ENCODE measurements at places on chromosomes 7 and 10.

DNA sequence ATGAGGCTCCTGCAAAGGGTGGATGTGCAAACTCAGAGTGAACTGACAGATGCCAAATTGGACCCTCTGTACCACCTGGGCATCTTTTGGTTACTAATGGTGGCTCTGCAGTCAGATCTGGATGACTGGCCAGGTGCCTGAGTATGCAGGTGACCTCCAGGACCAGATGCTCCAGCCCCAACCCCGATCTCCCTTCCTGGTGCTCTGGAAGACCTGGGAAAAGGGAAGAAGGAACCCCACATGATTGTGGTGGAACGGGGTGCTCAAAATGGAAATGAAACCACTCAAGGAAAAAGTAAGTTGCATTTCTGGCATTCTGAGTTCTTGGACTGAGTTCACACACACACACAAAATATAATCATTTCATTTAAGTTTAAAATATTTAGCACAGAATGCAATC is 9.8 kb upstream of the AEBP1 start:
- DNase-seq = no peak

GRCh38 chr7:50499092-50499491 is 48.9 kb upstream of the FIGNL1 start:
- DNase-seq = no peak

DNA sequence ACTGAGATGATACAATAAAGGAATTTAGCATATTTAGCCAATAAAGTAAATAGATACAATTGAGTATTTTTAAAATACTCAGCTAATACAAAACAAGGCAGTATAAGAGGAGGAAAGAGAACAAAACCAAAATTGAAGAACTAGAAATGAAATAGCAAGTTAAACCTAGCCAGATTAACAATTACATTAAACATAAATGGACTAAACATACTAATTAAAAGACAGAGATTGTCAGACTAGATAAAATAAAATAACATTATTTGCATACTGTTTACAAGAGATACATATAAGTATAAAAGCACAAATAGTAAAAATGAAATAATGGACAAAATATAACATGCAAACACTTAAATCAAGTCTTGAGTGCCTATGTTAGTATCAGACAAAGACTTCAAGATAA is 517.7 kb upstream of the PHF14 start:
- no peak for DNase-seq

DNA sequence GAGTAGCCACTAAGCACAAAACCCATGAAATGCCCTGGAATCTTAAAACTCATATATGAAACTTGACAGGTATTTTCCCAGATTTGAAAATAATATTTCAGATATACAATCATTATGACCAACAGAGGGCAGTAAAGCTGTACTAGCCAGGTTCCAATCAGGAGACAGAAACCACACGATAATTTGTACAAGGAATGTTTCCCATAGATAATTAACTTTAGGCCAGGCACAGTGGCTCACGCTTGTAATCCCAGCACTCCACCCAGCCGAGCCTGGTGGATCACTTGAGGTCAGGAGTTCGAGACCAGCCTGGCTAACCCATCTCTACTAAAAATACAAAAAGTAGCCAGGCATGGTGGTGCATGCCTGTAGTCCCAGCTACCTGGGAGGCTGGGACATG is 31.0 kb upstream of the NUB1 start:
- DNase-seq = peak; percentile 64

- DNase-seq = no peak
Measured at GRCh38 chr7:84999450-84999849, 187.4 kb downstream of the SEMA3D start.

DNA sequence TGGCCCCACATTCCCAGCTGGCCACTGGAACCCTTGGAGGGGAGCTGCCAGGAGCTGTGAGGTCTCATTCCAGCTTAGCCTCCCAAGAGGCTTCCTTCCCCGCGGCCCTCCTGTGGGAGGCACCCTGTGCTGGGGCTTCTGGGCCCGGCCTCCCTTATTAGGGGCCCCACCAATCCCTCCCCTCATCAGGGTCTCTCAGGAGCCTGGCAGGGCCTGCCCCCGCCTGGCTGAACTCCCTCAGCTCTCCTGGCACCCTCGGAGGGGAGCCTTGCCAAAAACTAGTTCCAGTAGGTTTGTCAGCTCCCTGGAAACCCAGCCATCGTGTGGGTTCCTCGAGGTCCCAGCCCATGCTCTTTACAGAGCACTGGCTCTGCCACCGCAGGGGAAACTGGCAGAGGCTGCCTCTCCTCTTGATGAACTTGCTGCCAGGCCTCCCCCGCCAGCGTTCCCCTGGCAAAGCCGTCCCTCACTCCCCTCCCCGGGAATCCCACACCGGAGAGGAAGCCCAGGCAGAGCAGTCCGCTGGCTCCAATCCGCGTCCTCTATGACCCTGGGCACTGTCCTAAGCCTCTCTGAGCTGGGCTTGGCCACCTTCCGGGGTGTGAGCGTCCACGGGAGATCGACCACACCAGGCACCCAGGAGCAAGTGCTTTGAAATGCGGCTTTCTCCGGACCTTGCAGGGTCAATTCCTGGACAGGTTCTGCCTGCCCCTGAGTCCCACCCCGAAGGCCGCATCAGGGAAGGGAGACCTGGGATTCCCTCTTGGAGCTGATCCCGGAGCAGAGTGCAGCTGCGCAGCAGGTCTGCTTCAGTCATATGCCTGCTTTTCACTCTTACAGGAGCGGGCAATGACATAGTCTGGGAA is 139.8 kb downstream of the ARHGAP22 start:
- no peak for DNase-seq

- DNase-seq = no peak
Measured at GRCh38 chr10:49309691-49310411, 10.9 kb downstream of the C10orf71 start.

GRCh38 chr7:85471307-85471706 is 284.5 kb upstream of the SEMA3D start:
- DNase-seq = no peak

- peak; percentile 12 for DNase-seq
Measured at GRCh38 chr7:99459087-99459486, 6.9 kb downstream of the ATP5MF start.

- DNase-seq = no peak
Measured at GRCh38 chr10:114228156-114228555, 10.9 kb upstream of the VWA2 start.

GRCh38 chr7:29843093-29843492 is 36.8 kb downstream of the WIPF3 start:
- DNase-seq = no peak

DNA sequence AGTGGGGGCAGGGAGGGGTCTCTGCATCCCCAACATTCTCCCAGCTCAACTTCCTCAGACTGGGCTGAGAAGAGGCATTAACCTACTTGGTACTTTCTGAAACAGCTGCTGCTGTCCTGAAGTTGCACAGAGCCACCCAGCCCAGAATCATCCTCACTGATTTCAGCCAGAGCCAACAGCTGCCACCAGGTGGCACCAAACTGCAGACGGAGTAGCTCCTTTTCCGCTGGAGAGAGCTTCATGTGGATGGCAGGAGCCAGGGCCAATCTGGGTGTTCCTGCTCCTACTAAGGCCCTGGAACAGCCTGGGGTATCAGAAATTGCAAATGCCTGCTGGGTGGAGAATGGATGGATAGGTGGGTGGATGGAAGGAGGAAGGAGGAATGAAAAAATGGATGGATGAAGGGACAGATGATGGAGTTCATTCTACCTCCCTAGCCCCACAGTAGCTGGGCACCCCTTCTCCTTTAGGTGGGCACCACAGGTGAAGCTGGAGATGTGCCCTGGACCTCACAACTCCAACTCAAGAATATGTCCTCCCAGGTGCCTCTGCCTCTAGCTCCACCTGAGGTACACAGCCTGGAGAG is 11.8 kb upstream of the DRGX start:
- DNase-seq = peak; percentile 10

DNA sequence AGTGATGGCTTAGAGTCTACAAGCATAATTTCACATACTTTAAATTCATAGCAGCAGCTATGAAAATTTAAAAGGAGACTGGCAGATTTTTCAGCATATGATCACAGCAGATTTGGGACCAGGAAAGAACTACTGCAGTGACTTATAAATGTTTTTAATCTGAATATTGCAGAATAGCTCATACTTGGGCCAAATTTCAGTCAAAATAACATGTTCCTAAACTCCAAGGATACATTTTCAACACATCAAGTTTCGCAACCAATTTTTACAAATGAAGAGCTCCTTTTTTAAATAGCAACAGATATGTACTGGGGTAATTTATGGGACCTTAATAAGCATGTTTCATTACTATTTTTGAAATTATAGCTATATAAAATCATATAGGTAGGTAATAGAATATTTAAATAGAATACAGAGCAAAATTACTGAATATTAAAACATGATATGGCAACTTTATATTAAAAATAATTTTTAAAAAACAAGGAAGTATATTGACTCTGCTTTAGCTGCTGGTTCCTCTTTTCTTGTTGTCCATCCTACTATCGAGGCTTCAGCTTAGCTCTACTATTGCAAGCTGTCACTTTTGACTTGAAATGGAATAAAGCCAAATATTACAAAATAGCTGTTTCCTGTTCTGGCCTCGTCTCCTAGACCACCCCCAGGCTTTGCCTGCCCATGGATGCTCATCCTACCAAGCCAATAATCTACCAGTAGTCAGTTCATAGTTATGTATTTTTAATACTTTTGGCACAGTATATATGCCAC is 123.1 kb downstream of the NRBF2 start:
- DNase-seq = no peak

GRCh38 chr7:112341464-112341863 is 108.8 kb upstream of the IFRD1 start:
- DNase-seq = no peak

- no peak for DNase-seq
Measured at GRCh38 chr10:103784089-103784488, 71.3 kb downstream of the SH3PXD2A start.

GRCh38 chr10:78937800-78938694 is 130.7 kb upstream of the ZMIZ1 start:
- DNase-seq = no peak

GRCh38 chr10:19874190-19874589 is 58.0 kb downstream of the PLXDC2 start:
- DNase-seq = no peak

DNA sequence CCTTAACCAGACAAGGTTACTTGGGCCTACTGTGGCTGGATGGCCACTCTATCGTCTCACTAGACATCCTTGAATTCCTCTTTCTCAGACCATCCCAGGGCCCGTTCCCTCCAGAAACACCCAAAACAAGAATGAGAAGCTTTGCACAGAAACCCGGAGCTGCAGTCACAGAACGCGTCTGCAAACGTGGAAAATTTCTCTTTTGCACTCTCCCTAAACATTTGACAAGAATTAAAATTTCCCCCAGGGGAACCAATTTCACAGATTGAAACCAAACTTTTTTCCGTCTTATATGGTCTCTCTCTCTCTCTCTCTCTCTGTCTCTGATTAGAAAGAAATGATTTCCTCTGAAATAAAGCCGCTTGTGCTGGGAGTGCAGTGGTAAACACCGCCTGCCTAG is 120.7 kb downstream of the MKX start:
- no peak for DNase-seq

DNA sequence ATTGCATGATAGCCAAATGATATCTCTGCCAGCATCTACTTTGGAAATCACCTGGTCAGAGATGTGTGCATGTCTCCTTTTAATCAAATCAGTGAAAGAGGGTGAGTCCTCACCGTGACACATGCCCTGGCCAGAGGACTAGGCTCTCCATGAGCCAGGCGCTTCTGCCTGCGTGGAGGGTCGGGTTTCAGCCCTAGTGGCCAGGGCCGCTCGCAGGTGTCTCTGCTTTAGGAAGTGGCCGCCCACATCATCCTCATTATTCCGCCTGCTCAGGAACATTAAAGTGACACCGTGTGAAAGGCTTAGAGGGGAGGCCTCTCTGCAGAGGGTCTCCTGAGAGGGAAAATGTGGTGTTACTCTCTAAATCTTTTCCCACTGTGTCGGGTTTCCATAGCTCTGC is 173.6 kb upstream of the PRKCQ start:
- DNase-seq = no peak

DNA sequence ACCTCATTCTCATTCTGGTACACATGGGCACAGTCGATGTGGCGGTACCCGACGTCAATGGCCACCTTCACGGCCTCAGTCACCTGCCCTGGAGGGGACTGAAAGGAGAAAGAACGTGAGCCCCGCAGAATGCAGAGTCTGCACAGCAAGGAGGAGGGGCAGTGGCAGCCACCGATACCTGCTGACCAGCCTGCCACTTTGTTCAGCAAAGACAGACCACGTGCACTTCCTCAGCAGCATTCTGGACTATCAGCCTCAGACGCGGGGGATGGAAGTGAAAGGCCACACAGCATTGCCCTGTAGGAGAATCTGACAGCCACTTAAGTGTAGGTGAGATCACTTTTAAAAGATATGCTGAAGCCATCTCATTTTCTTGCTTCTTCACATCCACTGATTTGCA is 7.2 kb downstream of the AKR1B1 start:
- no peak for DNase-seq

- no peak for DNase-seq
Measured at GRCh38 chr7:133602291-133602690, 349.4 kb downstream of the EXOC4 start.

DNA sequence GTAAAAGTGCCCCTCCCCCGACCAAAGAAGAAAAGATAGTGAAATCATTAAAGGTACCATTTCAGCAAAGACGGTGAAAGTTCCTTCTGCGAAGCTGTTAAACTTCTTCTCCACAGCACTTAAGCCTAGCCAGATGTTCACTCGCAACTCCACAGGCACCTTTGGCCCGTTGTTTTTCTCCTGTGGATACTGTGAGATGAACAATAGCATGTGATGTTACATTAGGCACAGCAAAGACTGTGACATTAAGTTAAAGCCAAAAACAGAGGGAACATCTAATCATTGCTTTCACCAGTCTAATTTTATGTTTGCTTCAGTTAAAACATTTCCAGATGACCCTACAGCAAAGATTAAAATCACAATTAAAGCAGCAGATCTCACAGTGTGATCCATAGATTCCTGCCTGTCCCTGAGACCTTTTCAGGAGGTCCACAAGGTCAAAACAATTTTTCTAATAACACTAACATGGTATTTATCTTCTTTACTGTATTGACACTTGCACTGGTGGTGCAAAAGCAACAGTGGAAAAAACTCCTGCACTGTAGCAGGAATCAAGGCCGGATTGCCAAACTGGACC is 112.5 kb downstream of the MYOF start:
- no peak for DNase-seq

GRCh38 chr7:20395511-20395910 is 64.8 kb downstream of the ITGB8 start:
- no peak for DNase-seq

DNA sequence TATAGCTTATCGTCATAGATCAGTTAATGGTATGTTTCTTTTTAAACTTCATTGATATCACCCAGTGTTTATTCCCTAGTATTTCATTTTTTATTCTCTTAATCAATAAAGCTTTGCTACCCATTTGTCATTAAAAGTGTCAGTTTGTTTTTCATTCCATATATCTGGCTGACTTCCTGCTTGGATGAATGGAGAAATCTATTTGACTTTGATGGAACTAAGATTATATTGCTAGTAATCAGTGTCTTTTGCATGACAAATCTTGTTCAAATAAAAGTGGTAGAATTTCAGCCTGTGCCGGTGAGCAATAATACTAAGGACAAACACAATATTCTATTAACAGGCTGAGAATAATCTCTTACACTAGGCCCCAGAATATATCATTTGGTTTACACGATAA is 203.3 kb downstream of the SEC23IP start:
- DNase-seq = peak; percentile 52

- no peak for DNase-seq
Measured at GRCh38 chr10:124211921-124212320, 118.5 kb upstream of the CHST15 start.

All from NCI-H526 treated with DMSO at 0.1 percent for 48 hours (cell line).